ENCODE measurements at places on chromosomes 4 and X.

DNA sequence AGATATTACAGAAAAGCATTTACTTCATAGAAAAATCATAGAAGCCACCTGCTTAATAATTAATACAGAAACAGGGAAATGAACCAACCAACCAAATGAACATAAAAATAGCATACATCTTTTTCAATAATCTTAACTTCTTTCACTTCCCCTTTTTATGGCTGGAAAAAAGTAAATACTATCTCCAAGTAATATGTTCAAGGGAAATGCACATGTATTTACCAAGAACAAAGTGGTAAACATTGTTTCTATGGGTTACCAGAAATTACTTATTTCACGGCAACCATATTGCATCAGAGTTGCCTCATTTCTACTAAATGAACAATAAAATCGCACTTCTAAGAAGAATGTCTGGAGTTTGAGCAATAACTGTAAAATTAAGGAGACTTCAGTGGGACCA lies 321.3 kb downstream of the TMA16 start:
- no peaks in the 10 kb centered on the region for H3K4me1 ChIP-seq
- H3K27ac ChIP-seq: no peak overlapping the region
- H3K4me3 ChIP-seq: no peak overlapping the region

- H3K27ac ChIP-seq: no peak overlapping the region
- no peak for DNase-seq
- no peaks in the 10 kb centered on the region for H3K4me1 ChIP-seq
Measured at GRCh38 chrX:74160358-74160757, 143.6 kb upstream of the ZCCHC13 start.

DNA sequence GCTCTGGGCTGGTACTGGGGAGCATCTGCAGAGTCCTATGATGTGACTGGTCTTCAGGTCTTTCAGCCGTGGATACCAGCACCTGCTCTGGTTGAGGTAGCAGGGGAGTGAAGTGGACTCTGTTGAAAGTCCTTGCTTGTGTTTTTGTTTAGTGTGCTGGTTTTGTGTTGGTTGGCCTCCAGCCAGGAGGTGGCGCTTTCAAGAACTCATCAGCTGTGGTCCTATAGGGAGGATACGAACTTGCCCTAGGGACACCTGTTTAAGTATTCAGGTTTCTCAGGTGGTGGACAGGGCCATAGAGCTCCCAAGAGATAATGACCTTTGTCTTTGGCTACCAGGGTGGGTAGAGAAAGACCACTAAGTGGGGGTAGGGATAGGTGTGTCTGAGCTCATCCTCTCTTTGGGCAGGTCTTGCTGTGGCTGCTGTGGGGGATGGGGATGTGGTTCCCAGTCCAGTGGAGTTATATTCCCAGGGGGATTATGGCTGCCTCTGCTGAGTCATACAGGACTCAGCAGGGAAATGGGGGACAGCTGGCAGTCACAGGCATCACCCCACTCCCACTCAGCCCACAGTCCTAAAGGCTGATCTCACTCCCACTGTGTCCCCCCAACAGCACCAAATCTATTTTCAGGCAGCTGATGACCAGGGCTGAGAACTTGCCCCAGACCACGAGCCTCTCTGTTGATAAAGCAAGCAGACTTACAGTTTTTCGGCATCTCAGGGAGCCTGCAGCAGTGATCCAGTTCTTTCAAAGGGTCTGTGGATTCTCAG lies 24.1 kb downstream of the MSMO1 start:
- no peak overlapping the region for H3K4me3 ChIP-seq
- no peaks in the 10 kb centered on the region for H3K36me3 ChIP-seq
- H3K4me1 ChIP-seq: no peaks in the 10 kb centered on the region
- no peak overlapping the region for H3K27ac ChIP-seq
- H3K27me3 ChIP-seq: no peaks in the 10 kb centered on the region

- H3K36me3 ChIP-seq: no peaks in the 10 kb centered on the region
- peaks cover 10% of the 10 kb centered on the region for H3K4me1 ChIP-seq
- H3K4me3 ChIP-seq: no peak overlapping the region
- H3K27me3 ChIP-seq: no peaks in the 10 kb centered on the region
Measured at GRCh38 chr4:30714408-30715031, 5.6 kb upstream of the PCDH7 start.

DNA sequence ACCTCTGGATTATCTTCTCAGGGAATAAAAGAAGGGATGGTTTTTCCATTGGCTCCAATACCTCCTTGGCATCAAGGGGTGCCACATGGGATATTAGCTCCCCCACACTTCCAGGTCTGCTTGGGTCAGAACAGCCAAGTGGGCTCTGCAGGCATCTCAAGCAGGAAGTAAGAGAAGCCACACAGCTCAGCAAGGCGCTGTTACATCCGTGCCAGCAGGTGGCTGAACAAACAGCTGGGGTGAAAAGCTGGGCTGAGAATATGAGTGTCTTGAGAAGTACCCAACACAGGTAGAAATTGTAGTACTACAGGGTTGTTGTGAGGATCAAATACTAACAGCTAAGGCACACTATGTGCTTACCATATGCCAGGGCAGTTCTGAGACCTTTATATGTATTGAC lies 76.7 kb upstream of the TMEM150C start:
- H3K36me3 ChIP-seq: no peaks in the 10 kb centered on the region
- H3K4me3 ChIP-seq: no peak overlapping the region
- no peak overlapping the region for H3K27ac ChIP-seq
- no peak for DNase-seq

DNA sequence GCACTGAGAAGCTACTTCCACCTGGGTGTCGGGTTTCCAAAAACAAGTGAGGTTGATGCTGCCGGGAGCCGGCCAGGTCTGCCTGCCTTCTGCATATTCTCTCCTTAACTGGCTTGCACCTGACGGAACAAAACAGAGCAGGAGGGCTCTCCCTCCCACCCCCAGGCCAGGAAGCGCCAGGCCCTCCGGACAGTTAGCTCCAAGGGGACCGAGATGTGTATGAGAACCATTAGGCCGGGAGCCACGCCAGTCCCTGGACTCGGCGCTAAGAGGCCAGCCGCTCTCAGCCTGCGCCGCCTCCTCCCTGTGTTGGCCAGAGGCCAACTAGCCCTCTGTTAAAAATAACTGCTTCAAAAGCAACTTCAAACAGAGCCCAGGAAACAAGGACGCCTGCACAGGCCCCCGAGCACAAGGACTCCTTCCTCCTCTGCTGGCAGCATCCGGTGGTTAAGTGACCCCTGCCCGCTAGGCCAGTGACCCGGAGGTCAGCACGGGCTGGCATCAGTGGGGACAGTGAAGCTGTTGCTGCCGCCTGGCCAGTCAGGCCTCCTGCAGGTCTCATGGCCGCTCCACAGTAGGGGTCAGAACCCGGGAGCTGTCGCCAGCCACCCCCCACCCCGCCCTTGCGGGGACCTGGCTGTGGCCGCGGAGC lies 107.9 kb downstream of the ABLIM2 start:
- H3K4me3 ChIP-seq: no peak overlapping the region
- peak overlapping the region; percentile 68 for H3K27ac ChIP-seq
- H3K36me3 ChIP-seq: peaks cover 19% of the 10 kb centered on the region
- H3K27me3 ChIP-seq: no peaks in the 10 kb centered on the region
- no peak for DNase-seq

DNA sequence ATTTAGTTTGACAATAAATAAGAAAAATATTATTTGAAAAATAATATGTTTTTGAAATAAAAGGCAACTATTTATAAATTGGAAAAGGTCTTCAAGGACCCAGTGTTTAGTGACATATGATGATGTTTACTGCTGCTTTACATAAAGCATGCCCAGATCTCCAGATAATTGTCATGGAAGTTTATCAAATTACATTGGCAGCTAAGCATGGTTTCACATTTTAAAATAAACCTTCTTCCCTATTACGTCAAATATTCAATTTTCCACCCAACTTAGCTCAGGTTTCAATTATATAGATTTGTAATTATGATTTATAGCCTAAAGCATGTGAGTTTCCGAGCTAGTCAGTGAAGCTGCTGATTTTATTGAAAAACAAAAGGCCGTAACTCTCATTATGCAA lies 417.2 kb downstream of the CFAP47 start:
- no peak for DNase-seq
- no peak overlapping the region for H3K4me3 ChIP-seq
- H3K4me1 ChIP-seq: no peaks in the 10 kb centered on the region
- H3K27me3 ChIP-seq: no peaks in the 10 kb centered on the region
- H3K27ac ChIP-seq: no peak overlapping the region
- no peaks in the 10 kb centered on the region for H3K36me3 ChIP-seq

GRCh38 chr4:161010227-161010626 lies 1153.6 kb downstream of the FSTL5 start:
- H3K36me3 ChIP-seq: no peaks in the 10 kb centered on the region
- H3K27me3 ChIP-seq: no peaks in the 10 kb centered on the region
- no peak overlapping the region for H3K4me3 ChIP-seq
- DNase-seq: no peak
- no peaks in the 10 kb centered on the region for H3K4me1 ChIP-seq
- H3K27ac ChIP-seq: no peak overlapping the region

DNA sequence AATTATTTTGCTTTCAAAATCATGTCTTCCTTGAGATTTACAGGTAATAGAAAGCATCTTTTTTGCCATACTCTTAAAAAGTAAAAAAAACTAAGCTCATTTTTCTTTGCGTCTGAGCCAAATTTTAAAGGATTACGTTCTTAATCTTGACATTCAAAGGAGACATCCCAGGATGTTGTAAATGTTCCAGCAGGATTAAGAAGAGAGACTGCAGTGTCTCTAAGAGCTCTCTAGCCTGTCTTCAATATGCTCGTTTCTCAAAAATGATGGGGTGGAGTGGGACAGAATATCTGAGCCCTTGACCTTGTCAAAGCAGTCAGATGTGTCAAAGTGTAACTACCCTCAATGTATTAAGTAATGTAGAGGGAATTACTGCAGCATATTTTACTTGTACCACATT lies 363.3 kb downstream of the PCDH7 start:
- peaks cover 7% of the 10 kb centered on the region for H3K4me1 ChIP-seq
- H3K27ac ChIP-seq: no peak overlapping the region
- no peaks in the 10 kb centered on the region for H3K36me3 ChIP-seq
- H3K4me3 ChIP-seq: no peak overlapping the region
